ENCODE measurements at places on chromosomes 6 and 20. TPM values are rescaled to one million over a fixed set of nuclear protein-coding genes. Genes with fewer than 3 reads are reported as not detected.

GRCh38 chr6:36545767-36546307 lies 1.4 kb downstream of the STK38 start:
- DNase-seq = no peak

GRCh38 chr6:129957941-129958898 lies 60.2 kb upstream of the L3MBTL3 start:
- DNase-seq = no peak

- DNase-seq = peak; percentile 58
Measured at GRCh38 chr20:51447097-51447764, 95.3 kb downstream of the NFATC2 start.

The TSPO2 gene
- 1.2 TPM for polyA plus RNA-seq
